PC-9 (cell line): ENCODE measurements at places on chromosomes 4 and X.

DNA sequence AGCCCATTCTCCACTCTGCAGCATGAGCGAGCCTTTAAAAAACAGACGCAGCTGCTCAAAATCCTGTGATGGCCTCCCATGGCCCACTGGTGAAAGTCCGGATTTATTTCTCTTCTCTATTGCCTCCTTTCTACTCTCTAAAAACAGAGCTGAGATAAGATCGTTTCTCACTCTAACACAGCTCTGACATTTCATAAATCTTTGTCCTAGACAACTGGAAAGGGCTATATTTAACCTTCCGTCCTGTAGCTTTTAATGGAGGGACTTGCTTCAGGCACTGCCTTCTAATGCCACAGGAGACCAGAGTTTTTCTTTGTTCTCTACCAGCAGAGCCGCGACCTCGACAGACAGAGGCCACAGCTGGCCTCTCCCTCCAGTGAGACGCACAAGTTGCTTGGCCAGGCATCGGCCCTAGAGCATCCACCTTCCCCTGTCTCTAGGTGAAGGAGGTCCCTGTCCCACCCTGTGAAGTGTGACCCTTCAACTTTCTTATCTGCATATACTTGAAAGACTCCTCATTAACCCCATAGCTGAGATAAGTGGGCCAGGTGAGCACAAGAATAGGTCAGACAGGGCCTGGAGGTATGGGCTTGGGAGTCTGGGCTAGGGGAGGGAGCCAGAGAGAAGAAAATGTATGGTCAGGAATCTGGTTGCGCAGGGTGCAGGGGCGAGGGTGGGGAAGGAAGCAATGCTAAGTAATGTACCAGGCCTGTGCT lies 50.0 kb downstream of the RTL5 start:
- DNase-seq: no peak

GRCh38 chrX:20197641-20198210 lies 56.1 kb upstream of the EIF1AX start:
- DNase-seq: no peak

DNA sequence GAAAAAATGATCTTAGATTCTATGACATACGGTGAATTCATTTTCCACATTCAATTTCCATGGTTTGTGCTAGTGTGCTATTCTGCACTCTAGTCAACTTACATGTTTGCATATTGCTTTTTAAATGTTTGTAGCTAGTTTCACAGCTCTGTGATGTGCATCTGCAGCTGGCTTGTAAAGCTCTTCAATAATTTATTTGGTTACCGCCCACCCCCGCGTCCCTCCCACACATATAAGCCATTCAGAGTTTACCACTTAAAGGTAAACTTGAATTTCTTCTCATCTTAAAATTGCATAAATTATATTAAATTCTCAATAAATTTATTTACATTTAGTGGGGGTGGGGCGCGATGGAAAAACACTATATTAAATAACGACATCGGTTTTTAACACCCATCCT lies 291 bp upstream of the NBDY start:
- peak; percentile 29 for DNase-seq

DNA sequence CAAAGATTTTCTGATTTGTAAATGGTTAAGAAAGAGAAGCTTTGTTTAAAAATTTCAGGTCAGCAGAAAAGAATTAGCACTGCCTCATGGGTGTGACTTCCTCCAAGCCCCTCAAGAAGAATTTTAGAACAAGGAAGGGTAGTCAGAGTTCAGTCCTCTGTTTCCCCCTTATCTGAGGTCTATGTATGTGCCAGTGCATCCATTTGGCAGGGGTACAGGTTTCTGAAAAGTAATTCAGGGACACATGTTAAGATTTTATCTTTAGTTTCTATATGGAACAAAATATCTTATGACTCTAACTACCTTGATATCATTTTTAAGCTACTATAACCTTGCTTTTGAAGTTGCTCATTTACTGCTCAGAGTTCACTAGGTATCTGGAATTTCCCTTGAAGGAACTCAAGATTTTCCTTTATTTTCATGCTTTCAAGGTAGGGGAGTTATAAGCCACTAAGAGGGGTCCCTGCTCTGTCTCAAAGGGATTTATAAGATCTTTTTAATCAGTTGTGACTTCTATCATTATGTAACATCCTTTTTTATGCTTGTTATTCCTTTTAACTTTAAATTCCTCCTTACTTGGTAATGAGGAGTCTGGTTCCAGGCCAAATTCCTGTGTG lies 24.4 kb upstream of the PLK4 start:
- peak; percentile 70 for DNase-seq

DNA sequence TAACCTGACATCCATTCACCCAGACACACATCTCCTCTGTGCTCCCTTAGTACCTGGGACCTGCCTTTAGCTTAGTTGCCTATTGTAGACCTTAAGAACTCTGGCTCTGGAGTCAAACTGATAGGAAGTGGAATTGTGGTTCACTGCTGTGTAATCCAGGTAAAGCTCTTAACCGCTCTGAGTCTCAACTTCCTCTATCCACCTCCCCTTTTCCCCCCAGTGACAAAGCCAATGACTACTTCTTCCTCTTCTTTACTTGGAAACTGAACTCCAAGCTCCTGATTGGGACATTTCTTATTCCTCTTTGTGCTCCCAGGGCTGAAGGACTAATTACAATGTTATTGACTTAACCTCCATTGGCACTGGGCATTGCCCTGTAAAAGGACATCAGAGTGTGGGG lies 94.1 kb downstream of the DRD5 start:
- no peak for DNase-seq

GRCh38 chr4:108834835-108835384 lies 72.1 kb upstream of the ETNPPL start:
- DNase-seq: no peak

DNA sequence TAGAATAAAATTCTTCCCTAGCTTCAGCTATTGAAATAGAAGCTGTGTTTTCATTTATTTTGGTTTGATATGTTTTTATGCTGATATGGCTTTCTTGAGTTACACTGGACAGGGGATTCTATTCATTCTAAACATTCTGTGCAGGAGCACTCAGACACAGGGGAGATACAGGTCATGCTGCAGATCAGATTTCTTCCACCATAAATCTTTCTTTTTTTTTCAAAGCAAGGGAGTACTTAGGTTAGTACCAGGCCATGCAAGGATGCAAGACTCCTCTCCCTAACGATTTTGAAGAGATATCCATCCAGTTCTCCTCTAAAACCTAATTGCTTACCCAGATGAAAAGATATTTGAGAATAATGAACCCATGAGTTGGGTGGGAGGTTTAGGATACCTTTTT lies 21.4 kb downstream of the ETDC start:
- DNase-seq: no peak

DNA sequence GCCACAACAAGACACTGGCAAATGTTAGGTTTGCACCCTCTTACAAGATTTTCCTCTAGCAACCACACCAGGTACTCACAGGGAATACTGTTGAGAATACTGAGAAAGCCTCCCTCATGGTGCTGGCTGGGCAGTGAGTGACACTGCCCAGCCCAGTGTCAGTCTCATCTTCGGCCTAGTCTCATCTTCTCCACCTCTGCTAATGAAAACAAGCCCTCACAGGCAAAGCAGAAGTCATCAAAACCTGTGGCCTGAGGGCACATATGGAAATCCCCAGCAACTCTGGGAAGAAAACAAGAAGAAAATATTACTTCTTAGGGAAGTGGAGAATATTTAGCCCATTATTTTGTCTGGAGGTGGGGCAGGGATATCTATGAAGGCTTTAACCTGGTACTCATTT lies 7.9 kb upstream of the ADAM29 start:
- DNase-seq: no peak

GRCh38 chr4:159010563-159011260 lies 92.2 kb upstream of the RAPGEF2 start:
- peak; percentile 24 for DNase-seq

- no peak for DNase-seq
Observed at GRCh38 chrX:153556767-153557166, 39.3 kb downstream of the ATP2B3 start.
